ENCODE measurements at places on chromosomes 3 and 15. TPM values are rescaled to one million over a fixed set of nuclear protein-coding genes. Genes with fewer than 3 reads are reported as not detected.

DNA sequence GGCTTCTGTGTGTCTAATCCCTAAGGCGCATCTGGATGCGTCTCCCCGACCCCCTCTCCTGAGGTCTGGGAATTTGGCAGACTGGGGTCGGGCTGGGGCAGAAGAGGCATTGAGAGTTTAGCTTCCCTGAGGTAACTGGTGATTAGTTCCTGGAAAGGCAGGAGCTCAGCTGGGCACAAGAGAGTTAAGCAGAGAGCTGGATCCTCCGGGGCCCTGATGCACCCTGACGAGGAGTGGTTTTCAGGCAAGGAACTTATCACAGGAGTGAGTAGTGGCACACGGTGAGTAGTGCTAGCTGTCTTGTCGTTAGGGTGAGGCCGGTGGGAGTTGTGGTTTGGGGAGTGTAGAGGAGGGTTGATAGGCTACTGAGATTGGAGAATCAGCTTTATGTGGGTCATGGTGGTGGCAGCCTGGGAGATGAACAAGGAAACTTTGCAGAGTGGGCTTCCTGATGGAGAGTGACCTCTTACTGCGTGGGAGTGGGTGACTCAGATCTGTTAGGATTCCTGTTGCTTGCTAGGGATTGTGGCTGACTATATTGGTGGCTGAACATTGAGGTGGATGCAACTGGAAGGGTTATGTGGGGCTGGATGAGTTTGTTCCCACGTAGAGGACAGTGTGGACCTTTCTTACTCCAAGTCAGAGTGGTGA is 897 bp downstream of the RAD54L2 start:
- H3K4me3 ChIP-seq = peak overlapping the region; percentile 96
- H3K4me1 ChIP-seq = peaks cover 9% of the 10 kb centered on the region
- no peaks in the 10 kb centered on the region for H3K27me3 ChIP-seq
- DNase-seq = no peak

The EPHA3 gene
- total RNA-seq = 0.38 TPM

- H3K4me1 ChIP-seq = no peaks in the 10 kb centered on the region
- H3K27me3 ChIP-seq = no peaks in the 10 kb centered on the region
- H3K36me3 ChIP-seq = peaks cover 31% of the 10 kb centered on the region
- DNase-seq = no peak
- no peak overlapping the region for H3K4me3 ChIP-seq
- no peak overlapping the region for H3K27ac ChIP-seq
Measured at GRCh38 chr3:183802989-183803388, 22.4 kb downstream of the MAP6D1 start.

- H3K4me1 ChIP-seq = peaks cover 32% of the 10 kb centered on the region
- no peak overlapping the region for H3K27ac ChIP-seq
- no peak for DNase-seq
- no peaks in the 10 kb centered on the region for H3K36me3 ChIP-seq
- no peak overlapping the region for H3K4me3 ChIP-seq
- no peaks in the 10 kb centered on the region for H3K27me3 ChIP-seq
Measured at GRCh38 chr3:183486472-183486871, 58.1 kb upstream of the MCF2L2 start.

- H3K27ac ChIP-seq = no peak overlapping the region
- no peak overlapping the region for H3K4me3 ChIP-seq
- DNase-seq = no peak
- no peaks in the 10 kb centered on the region for H3K4me1 ChIP-seq
- no peaks in the 10 kb centered on the region for H3K27me3 ChIP-seq
Measured at GRCh38 chr3:149442043-149442442, 32.5 kb upstream of the TM4SF4 start.
